ENCODE measurements at places on chromosomes 2 and 18. TPM values are rescaled to one million over a fixed set of nuclear protein-coding genes. Genes with fewer than 3 reads are reported as not detected.

PDE11A gene
- total RNA-seq, result not detected

DNA sequence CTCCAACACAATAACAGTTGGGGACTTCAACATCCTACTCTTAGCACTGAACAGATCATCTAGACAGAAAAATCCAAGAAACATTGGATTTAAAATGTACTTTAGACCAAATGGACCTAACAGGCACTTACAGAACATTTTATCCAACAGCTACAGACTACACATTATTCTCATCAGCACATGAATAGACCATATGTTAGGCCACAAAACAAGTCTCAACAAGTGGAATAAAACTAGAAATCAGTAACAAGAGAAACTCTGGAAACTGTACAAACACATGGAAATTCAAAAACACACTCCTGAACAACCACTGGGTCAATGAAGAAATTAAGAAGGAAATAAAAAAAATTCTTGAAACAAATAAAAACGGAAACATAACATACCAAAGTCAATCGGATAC is 117.5 kb downstream of the ACVR1 start:
- DNase-seq, result no peak

DNA sequence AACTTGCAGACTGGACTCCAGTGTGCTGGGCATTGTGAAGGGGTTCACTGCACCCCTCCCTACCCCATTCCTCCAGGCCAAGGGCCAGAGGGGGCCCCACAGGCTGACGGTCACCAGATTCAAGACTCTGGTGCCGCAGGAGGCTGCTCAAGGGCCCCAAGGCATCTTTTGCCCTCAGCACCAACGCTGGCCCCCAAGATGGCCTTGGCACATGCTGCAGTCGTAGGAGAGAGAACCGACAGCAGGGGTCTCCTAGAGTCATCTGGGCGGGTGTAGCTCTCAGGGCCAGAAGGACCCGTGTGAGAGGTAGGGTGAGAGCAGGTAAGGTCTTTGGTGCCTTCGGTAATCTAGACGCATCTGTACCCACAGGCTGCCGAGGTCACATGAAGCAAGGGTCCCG is 18.7 kb upstream of the ODC1 start:
- DNase-seq, result no peak

- no peak for DNase-seq
Measured at GRCh38 chr2:162885281-162886070, 46.9 kb upstream of the KCNH7 start.

ACMSD gene
- total RNA-seq, result not detected

GRCh38 chr18:34991152-34991551 is 50.1 kb upstream of the MAPRE2 start:
- DNase-seq, result no peak

DNA sequence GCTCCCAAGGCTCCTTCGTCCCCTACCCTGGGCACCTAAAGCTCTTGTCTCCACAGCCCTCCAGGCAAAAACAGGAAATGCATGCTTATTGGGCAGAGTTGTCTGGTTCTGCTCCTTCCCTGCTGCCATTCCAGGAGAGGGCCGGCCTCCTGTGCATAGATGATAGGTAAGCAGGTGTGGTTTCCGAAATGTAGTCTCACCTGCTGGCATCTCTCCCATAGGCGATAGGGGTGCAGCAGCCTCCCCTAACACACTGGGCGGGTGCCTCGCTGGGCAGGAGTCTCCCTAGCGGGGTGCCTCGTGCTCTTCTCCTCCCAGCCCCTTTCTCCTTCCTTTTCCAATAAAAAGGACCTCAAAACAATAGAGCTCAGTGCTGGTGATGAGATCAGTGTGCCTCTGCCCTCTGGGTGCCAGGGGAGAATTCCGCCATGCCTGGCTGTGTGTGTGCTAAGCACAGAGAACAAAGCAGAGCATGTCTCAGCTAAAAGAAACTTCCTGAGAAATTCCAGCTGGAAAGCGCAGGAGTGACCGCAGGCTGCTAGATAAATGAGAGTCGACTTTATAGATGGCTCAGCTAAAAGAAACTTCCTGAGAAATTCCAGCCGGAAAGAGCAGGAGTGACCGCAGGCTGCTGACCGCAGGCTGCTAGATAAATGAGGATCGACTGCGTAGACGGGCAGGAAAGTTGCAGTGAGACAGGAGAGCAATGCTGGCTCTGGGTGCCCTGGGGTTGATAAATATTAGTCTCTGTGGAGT is 11.3 kb upstream of the PXDN start:
- no peak for DNase-seq

DNA sequence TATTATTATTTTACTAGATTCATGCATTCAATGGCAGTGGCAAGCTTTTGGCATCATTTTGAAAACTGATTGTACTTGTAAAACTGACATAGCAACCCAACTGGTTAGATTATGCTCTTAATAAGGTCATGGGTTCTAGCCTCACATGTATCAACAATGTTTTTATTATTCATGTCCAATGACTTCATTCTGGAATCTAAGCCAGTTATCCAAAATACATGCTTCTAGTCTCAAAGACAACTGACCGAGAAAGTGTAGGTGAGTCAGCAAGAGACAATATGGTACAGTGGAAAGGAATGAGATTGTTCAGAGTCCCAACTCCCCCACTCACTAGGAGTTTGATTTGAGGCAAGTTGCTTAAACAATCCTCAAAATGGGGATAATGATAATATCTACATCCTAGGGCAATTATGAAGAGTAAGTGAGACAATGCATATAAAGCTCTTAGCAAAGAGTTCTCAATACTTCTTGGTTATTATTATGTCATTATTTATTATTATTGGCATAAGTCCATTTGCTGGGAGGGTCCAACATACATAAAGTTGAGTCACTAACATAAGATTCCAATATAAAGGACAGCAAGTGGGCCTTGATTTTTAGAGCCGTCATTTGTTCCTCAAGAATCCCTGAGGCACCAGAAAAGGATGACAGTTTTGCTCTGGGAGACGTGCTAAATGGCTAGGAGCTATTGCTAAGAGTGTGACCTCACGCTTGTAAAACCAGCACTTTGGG is 99.4 kb downstream of the NEB start:
- DNase-seq, result no peak

NYAP2 gene
- total RNA-seq, result not detected

DNA sequence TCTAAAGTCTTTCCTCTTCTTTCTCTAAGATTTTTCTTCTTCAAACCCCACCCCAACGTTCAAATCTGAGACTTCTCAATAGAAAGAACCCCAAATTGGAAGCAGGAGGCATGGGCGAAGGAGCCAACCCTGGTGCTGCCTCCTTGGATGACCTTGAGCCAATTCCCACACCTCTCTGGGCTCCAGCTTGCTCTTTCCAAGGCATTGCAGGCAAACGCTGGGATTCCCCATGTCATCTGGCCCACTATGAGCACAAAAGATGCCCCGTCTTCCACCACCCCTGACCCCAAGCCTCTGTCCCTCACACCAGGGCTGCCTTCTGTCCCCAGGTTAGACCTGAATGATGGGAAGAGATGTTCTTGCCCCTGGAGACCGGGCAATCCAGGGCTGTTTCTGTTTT is 57.0 kb downstream of the TTC32 start:
- DNase-seq, result no peak
